ENCODE measurements at places on chromosomes 3 and 15.

DNA sequence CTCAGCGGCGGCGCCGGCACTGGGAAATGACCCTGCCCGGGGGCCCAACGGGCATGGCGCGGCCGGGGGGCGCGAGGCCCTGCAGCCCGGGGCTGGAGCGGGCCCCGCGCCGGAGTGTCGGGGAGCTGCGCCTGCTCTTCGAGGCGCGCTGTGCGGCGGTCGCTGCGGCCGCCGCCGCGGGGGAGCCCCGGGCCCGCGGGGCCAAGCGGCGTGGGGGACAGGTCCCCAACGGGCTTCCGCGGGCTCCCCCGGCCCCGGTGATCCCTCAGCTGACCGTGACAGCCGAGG, 172 bp downstream of the ITPKA start:
- DNase-seq = no peak

- DNase-seq = no peak
Observed at GRCh38 chr3:72307438-72308115, 522.6 kb upstream of the PROK2 start.

DNA sequence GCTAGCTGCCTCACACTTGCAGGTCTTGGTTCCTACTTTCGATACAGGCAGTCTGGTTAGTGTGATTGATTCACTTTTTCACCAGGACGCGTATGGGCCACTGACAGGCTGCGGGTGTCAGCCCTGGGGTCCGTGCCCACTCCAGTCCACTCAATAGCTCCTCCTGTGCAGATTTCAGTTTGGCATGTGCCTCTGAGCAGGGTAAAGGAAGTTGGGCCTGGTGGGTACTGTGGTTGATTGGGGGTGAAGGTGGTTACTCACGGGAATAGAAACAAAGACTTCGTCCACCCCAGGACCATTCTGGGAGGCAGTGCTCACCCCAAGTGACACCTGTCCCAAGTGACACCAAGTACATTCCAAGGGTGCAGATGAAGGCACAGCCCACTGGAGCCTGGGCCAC, 62.3 kb downstream of the EPHB1 start:
- no peak for DNase-seq

- no peak for DNase-seq
Observed at GRCh38 chr3:171810629-171811294, 479 bp upstream of the PLD1 start.

DNA sequence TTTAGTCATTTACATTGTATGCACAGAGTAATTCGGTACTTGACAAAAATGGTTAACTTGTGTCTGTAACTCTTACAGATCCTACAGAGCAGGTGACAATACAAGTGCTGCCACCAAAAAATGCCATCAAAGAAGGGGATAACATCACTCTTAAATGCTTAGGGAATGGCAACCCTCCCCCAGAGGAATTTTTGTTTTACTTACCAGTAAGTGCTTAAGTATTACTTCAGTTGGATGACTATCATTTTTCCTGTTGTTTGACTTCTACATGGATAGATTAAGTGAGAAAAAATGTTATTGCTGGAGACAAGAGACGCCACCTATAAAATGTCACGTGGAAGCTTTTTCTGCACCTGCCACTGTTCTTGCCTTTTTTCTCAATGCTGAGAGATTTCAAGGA, 173.2 kb downstream of the ALCAM start:
- DNase-seq = no peak

All from activated CD8-positive, alpha-beta memory T cell treated with anti-CD3 and anti-CD28 coated beads for 1 hour (primary cell).